T-cell (primary cell): ENCODE measurements at places on chromosomes 6 and 20.

DNA sequence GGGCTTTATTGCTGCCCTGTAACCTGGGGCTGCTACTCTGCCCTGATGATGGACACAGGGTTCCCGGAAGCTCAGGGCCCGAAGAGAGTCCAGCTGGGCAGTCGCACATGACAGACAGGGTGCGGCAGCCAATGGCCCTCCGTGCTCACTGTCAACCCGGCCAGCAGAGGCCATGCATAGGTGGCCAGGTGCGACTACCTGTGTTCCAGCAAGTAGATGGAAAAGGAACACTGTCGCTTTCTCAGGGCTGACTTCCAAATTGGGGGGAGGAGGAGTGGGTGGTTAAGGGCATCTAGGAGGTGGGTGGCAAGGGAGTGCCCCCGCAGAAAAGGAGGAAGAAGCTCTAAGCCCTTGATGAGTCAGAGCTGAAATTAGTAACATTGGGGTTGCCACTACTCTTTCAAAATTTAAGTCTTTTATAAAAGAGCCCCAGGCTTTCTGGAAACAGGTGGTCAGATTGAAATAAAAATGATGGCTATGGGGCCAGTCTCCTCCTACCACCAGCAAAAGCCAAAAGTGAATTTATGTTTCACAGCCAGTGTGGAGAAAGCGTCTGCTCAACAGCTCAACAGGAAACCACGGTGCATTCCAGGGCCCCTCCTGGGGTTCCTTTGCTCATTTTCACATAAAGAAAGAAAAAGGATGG is 2.3 kb upstream of the RAMACL start:
- no peak for DNase-seq

DNA sequence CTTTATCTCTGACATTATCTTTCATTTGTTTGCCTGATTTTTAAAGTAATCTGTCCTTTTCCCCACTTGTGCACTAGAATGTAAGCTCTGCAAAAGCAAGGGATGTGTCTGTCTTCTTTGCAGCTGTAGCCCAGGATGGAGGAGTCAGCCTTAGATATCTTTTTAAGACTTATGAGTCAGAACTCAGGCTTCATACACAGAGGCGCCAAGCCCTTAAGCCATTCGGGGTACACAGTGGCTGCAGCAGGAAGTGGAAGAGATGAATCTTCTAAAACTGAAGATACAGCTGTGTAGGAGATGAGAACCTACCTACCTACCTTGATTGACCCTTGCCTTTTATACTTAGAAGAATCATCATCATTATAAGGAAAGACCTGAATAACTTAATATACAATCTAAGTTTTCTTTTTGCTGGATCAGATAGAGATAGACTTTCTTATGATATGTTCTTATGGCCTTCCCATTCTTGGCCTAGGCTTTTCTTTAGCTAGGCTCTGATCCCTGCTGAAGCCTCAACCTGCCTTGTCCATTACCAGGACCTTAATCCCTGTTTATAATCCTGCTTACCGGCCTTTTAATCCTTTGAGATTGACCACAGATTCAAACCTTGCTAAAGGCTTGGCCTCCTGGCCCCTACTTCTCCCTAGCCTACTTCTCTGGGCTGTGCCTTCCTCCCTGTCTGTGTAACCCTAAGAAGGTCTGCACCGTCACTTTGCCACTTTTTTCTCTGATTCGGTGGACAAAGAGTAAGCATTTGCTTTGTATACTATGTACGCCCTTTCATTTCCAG is 304.5 kb downstream of the PRL start:
- DNase-seq: no peak

- no peak for DNase-seq
These were observed 137.5 kb upstream of the SHLD1 start for GRCh38 chr20:5612581-5613301.

- DNase-seq: no peak
These were observed 100.1 kb upstream of the RGS17 start for GRCh38 chr6:153231048-153231646.

DNA sequence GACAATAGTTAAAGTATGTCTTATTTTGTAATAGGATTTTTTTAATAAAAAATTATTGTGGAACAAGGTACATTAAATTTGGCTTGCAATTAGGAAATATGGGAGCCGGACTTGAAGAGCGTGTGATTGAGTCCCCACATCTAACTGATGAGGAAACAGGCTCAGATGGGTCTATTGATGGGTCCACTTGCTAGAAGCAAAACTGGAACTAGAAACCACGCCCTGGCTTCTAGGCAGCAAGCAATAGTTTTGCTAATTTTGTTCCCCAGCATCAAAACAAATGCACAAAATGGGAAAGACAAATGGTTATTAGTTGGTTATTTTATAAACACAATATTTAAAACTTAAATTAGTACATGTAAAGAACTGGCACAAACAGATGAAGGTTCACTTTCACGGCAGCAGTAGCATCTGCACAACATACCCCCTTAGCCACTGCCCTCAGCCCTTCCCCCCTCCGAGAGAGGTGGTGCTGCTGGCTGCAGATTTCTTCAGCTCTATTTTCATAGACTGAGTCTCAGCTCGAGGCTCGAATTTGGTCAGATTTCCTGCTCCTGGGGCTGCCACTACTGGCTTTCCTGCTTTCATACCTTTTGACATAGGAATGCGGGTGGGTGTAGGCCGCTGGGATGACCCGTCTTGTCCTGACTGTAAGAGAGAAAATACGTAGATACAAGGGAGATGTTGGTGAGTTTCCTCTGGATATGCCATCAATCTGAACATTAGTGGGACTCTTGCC is 23.8 kb upstream of the TMEM30A start:
- DNase-seq: no peak

DNA sequence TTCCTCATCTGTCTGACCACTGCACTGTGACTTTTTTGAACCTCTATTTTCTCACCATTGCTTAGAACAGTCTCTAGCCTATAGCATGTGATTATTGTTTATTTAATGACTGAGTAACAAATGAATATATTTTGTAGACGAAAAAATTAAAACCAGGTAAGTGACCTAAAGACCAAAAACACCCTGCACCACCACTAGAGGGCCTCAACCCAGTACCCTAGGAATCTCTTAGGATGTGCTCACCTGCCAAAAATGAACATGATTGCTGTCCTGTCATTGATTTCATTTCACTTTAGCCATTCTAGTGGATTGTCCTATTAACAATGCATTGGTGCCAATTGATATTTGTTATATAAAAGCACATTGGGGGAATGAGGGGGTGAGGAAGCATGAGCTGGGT is 199.1 kb downstream of the COL9A1 start:
- no peak for DNase-seq

DNA sequence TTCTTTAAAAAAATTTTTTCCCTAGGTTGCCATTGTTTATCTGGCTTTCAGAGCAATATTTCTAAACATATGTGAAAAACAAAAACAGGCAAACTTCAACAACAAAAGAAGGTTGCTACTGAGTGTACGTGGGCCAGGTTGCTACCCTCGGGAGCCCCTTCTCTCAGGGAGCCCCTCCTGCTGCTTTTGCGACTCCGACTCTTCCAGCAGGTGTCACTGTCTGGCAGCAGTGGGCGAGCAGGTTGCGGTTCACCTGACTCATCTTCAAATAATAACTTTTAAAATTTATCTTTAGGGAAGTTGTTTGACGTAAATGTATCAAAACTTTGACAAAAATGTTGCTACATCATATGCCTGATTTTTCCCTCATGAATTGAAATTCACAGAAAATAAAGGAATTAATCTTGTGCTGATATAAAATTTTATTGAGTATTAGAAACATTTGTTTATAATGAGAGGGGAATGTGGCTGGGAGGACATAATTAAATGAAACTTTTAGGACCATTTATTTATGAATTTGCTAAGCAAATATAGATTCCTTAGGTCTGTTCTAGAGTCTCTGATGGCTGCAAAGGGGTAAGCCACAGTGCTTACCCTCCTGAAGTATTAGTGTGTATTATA is 138.8 kb downstream of the HIVEP1 start:
- DNase-seq: peak; percentile 32

GRCh38 chr6:2196079-2196679 is 49.2 kb downstream of the GMDS start:
- peak; percentile 36 for DNase-seq

DNA sequence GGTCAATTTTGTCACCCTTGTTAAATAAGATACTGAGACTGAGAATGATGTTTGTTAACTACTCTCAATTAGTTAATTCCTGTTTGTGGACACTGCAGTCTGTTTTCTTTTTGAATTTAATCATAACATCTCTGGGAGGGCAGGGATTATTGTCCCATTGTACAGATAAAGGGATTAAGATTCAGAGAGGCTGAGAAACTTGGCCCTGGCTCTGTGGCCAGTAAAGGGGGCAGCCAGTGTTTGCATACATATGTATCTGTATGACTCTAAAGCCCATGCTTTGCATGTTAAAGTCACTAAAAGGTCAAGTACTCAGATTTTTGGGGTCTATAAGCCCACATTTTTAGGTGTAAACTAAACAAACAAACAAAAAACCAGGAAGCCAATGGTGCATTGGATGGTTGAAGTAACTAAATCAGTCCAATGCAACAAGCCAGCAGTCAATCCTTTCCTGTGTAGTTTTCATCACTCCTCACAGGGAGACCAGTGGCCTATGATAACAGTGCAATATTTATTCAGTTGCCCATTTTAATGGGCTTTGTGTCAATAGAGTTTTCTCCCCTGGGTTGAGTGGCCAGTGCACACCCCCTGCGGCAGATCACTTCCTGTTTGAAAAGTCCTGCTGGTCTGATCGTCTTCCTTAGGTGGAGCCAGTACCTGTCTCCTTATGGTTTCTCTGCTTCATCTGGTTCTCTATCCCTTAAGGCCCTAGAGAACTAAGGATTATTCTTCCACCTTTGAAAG is 106.7 kb downstream of the SLX4IP start:
- DNase-seq: no peak

DNA sequence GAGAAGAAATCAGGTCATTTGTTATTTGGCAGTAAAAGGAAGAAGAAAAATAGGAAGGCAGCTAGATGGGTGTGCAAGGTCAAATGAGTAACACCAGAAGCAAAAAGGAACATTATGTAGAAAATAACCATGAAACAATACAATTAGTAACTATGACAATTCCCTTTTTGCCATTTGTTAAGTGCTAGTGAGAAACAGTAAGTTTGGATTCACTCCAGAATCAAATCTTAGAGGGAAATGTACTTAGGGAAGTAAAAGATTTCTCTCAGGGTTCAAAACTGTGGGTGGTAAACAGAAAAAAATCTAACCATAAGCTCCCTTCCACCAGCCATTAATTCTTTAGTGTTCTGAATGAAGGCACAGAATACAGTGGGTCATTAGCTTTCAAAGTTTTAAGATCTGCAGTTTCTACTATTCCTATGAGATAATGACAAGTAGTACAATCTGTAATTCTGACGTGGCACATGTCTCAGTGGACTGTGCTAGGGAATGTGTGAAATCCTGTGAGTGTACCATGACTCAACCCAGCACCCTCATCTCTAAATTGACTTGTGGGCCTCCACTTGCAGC is 17.1 kb downstream of the REPS1 start:
- DNase-seq: no peak
